ENCODE measurements at places on chromosomes 4 and X. TPM values are rescaled to one million over a fixed set of nuclear protein-coding genes. Genes with fewer than 3 reads are reported as not detected.

NEIL3 gene
- 6.1 TPM for total RNA-seq

GABRE gene
- 11.9 TPM for total RNA-seq

UGT2B17 gene
- total RNA-seq, result 639 TPM

CPE gene
- 13.8 TPM for total RNA-seq

XAGE1B gene
- total RNA-seq, result not detected
